ENCODE measurements at places on chromosomes 5 and 9.

- DNase-seq: no peak
Observed at GRCh38 chr5:113059232-113060040, 82.8 kb downstream of the DCP2 start.

- DNase-seq: no peak
Observed at GRCh38 chr5:90483206-90483605, 8.5 kb downstream of the POLR3G start.

- DNase-seq: peak; percentile 62
Observed at GRCh38 chr9:99274016-99274415, 51.9 kb downstream of the SEC61B start.

DNA sequence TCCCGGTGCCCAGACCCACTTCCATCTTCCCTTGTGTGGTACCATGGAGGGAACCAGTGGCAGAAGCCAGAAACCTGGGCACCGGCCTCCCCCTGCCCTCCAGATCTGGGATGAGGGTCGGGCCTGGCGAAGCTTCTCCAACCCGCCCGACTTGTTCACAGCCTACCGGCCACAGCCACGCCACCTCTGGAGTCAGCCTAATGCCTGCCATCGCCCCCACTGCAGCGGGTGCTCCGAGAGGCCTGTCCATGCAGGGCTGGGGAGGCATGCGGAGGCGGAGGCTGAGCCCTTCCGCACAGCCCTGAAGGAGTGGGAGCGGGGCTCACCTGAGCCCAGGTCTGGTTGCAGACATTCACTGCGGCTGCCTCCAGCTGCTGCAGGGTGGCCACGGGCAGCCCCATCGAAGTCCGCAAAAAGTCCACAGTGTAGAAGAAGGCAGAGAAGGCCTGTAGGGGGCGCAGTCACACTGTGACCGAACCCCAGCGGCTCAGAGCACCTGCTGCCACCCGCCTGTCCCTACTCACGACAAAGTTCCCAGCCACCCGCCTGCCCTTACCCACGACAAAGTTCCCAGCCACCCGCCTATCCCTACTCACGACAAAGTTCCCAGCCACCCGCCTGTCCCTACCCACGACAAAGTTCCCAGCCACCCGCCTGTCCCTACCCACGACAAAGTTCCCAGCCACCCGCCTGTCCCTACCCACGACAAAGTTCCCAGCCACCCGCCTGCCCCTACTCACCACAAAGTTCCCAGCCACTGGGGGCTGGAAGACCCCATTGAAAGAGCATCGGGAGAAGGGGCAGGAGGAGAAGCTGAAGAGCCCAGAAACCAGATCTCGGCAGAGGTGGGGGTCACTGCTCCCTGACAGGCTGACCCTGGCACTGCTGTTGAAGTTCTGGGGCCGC, 3.8 kb upstream of the NPDC1 start:
- DNase-seq: peak; percentile 82

DNA sequence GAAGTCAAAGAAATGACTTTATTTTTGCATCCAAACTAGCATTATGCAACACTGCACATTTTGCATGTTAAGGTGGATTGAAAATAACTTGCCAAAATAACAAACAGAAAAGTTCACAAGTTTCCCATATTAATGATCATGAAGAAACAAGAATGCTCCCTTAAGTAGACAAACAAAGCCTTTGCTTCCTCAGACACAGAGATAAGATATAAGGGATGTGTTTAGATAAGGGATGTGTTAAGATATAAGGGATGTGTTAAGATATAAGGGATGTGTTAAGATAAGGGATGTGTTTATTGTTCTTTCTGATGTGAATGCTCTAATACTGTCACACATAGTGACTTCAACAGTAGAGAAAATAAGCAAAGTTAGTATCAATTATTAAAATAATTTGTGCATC, 174.8 kb downstream of the GABRG2 start:
- DNase-seq: no peak

DNA sequence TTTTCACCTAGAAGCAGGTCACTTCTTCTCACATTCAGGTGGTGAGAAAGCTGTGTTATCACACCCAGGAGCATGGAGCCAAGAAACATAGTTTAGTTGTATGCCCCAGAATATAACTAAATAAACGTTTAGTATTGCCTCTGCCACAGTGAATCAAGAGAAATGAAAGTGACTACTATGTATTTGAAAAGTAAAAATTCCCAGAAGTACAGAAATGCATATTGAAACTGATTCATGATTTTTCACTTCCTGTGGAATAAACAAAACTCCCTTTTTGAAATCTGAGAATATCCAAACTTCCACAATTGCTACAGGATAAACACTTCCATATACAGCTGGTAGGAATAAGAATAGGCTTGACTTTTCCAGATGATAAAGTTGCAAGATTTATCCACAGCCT, 15.3 kb upstream of the NINJ1 start:
- DNase-seq: peak; percentile 96

- DNase-seq: no peak
Observed at GRCh38 chr9:123739387-123739786, 190.5 kb downstream of the DENND1A start.

GRCh38 chr9:128684325-128685199, 4.5 kb upstream of the SET start:
- peak; percentile 81 for DNase-seq

- DNase-seq: peak; percentile 34
Observed at GRCh38 chr5:79878721-79879336, 112.2 kb downstream of the MTX3 start.

DNA sequence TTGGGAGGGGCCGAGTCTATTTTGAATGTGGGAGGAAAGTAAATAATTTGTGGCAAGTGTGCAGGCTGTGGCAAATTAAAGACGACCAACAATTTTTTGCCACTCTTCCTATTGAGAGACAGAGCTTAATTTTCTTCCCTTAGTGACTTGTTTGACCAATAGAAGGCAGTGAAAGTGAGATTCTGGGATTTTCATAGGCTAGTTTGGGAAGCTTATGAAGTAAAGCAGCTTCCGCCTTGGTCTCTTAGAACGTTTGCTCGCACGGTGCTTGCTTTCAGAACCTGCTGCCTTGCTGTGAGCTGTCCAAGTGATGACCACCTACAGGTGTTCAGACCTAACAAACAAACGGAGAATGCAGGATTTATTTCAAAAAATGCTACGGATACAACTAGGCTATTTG, 6.7 kb upstream of the OR1N2 start:
- no peak for DNase-seq
